ENCODE measurements at places on chromosomes 2 and 18.
A peak's percentile ranks its signal among the peaks of the same experiment; 100 is the strongest.

DNA sequence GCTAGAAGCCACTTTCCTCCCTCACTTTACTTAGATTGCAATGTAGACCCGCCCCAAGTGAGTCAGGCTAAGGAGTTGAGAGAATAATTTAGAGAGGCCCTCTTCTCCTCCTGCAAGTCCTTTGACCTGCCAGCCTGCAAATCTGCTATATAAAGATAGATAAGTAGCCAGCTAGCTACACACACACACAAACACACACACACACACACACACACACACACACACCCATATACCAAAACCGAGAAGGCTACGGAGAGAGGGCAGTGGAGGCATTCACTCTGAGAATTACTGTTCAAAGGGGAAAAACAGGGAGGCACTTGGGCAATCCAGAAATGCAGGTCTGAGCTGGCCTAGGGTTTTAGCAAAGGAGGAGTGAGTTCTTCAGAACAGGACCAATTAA lies 23.0 kb upstream of the SMAD7 start:
- peak; percentile 93 for DNase-seq

- DNase-seq, result no peak
Measured at GRCh38 chr2:46767706-46768105, 147.9 kb downstream of the MCFD2 start.

GRCh38 chr18:36685580-36685979 lies 143.2 kb downstream of the TPGS2 start:
- DNase-seq, result no peak

DNA sequence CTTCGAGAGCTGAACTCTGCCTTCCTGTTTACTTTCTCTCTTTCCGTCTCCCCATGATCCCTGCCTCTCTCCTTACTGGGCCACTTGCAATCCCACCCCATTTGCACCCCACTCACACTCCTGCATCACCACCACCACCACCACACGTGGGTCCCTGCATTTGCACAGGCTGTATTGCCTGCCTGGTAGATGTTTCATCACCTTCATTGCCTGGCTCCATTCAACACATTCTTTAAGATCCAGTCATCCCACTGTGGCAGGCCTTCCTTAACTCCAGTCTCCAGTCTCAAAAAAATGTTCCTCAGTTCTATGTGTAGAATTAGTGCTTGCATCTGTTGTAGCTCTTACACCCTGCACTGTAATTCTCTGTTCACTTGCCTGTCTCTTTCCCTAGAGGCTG lies 13.9 kb downstream of the NOSTRIN start:
- no peak for DNase-seq

DNA sequence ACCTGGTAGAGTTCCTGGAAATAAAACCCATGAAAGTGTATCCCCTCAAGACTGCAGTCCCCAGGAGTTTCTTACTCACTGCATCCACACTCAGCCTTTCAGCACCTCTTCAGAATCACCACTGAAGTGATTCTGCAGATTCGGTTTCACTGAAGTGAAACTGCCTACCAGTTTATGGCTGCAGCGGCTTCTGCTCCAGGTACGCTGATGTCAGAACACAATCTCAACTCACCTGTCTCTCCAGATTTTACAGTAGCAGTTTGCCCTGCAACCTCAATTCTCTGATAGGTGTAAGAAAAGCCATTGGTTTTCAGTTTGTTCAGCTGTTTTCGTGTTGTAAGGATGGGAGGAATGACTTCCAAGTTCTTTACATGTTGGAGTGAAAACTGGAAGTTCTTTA lies 124.8 kb downstream of the TSN start:
- no peak for DNase-seq

DNA sequence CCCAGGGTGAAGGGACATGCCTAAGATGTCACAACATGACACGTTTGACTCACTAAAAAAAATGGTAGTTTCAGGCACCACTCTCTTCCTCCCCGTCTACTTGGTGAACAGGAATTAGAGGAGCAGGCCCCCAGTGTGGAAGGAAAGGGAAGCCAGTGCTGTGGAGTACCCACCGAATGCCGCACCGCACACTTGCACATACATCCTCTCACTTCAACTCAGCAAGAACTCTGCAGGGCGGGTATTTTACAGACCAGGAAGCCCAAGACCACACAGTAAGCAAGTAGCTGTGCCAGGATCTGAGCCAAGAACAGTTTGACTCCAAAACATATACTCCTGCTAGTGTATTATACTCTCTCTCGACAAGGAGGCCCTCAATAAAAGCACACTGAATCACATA lies 69.8 kb downstream of the BCL2 start:
- DNase-seq, result no peak

GRCh38 chr2:134869946-134870736 lies 31.7 kb downstream of the ACMSD start:
- no peak for DNase-seq

DNA sequence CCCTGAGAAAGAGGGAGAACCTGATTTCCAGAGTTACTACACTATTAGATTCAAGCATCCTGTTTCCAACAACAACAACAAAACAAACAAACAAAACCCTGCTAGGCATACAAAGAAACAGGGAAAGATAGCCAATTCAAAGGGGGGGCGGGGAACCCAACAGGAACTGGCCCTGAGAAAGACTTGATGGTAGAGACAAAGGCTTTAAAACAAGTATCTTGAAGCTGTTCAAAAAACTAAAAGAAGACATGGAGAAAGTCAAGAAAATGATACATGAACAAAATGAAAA lies 147.1 kb downstream of the THADA start:
- DNase-seq, result no peak

DNA sequence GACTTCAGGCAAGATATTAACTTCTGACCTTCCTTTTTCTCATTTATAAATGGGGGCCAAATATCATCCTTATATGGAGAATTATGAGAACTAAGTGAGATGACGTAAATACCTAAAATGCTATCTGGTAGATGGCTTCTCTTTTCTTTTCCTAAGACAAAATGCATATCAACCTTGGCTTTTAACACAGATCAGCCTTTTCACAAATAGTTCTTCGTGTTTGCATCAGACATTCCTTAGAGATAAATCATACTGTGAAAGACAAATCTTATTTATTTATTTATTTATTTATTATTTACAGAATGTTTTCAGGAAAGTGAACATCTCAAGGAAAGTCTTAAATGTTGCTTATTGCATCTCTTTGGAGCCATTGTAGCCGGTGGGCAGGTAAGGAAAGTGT lies 62.8 kb downstream of the NBEAL1 start:
- no peak for DNase-seq

DNA sequence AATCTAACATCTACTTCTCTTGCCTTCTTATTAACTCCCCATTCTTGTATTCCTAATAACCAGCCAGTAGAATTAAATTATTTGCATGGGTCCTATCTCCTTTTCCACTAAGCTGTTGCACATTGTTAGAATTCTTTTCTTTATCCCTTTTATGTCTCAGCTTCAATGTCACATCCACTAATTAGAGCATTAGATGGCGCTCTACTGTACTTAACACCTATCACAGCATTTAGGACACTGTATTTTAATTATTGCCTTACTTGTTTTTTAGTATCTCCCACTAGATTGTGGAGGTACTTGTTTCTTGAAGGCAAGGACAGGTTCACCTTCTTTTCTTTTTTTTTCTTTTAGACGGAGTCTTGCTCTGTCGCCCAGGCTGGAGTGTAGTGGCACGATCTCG lies 3.8 kb downstream of the LIPT1 start:
- DNase-seq, result no peak

GRCh38 chr18:51070545-51070944 lies 40.5 kb downstream of the SMAD4 start:
- no peak for DNase-seq

DNA sequence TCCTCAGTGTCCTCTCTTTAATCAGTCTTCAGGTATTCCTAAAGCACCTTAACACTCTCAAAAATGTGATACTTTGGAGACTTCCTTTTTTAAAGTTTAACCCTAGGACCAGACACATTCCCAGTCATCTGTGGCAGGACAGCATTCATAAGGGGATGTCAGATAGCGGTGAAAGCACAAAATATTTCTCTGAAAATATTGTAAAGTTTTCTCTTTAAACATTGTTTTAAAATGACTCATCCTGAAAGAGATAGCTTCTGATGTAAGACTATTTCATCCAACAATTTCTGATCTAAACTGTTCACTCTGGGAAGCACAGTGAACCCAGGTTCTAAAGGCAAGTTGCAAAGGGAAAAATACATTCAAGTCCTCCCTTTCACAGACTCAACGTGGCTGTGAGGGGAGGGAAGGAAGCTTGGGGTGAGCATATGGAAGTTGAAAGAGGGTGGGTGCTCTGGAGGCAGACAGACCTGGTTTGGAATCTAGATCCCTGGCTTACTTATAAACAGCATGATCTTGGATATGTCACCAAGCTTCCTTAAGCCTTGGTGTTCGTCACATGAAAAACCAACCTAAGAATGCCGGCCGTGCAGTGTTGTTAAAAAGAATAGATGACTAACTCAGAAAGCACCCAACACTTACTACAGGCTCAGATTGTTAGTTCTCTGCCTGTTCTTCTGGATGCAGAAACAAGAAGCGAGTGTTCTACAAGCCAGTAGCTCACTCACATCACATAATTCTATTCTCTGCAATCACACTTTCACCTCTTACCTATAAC lies 12.1 kb downstream of the GALNT14 start:
- DNase-seq, result no peak

GRCh38 chr18:2958819-2959298 lies 54.1 kb downstream of the LPIN2 start:
- no peak for DNase-seq

DNA sequence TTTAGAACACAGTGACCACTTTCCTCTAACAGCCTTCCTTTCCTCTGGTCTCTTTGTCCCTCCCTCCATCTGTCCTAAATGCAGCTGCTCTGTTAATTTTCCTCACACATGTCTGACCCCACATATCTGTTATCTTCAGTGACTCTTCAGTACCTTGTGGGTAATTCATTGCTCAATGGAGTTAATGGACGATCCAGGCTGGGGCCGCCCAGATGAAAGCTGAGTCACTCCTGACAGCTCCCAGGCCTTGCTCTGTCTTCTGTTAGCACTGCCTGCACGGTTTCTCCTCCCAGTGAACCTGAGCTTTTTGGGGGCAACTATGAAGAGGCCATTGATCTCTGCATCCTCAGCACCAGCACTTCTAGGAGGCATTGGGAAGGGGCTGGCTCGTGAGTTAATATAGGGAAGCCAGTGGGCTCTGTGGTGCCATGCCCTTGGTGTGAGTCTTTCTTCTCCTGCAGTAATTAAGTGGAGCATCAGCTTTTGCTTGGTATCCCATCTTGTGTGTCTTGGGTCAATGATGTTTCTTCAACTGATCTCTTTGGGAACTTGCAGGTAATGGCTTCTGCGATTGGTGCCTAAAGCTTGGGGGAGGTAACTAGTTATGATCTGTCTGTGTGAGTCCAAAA lies 67.3 kb downstream of the SNORC start:
- DNase-seq, result peak; percentile 46

DNA sequence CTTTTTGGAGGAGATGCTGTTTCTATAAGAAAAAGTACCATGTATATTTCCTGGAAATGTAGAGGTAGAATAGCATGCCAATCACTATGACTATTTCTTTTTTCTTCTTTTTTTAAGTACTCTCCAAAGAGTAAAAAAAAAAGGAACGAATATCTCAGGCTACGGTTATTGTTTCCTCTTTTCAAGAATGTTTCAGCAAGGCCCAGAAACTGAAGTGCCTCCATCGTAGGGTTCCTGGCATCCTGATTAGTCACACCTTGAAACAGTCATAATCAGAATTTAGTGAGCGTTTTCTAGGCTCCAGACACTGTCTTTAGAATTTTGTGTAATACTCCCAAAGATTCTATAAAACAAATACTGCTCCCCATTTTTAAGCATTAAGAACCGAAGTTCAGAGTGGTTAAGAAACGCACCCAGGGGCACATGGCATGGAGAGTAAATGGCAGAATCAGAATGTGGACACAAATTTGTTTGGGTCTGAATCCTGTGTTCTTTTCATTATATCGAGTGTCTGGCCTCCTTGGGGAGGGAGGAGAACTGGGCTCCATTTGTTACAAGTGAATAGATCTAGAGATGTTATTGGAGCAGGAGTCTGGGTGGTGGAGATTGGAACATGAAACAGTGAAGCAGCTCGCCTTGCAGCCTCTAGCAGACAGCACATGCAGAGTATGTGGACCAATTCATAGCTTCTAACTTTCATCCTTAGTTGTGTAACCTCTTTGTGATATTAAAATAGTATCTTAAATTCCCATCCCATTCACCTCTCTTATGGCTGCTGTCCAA lies 26.7 kb downstream of the ZEB2 start:
- no peak for DNase-seq

GRCh38 chr2:176552501-176553135 lies 283.4 kb downstream of the MTX2 start:
- no peak for DNase-seq

- DNase-seq, result no peak
Measured at GRCh38 chr2:25790074-25790790, 88.1 kb downstream of the ASXL2 start.

- peak; percentile 95 for DNase-seq
Measured at GRCh38 chr18:3451183-3451988, 1.4 kb downstream of the TGIF1 start.

- DNase-seq, result no peak
Measured at GRCh38 chr2:240946654-240947053, 40.5 kb downstream of the CROCC2 start.

DNA sequence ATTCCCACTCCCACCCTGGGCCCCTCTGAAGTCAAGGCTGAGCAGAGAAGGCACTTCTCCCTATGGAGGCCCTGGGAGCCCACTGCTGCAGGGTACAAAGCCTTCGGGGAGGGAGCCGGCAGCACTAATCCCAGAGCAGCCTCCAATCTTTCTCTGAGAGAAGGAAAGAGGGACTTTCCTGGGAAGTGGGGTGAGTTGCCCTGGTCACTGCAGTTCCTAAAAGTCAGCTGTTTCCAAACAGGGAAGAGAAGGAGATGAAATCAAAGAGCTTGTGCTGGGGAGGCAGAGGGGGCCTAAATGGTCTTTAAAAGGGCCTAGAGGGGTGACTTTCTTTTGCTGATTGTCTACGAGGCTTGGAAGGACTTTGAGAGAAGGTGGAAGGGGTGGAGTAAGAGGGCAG lies 264.7 kb downstream of the TNS1 start:
- DNase-seq, result no peak

DNA sequence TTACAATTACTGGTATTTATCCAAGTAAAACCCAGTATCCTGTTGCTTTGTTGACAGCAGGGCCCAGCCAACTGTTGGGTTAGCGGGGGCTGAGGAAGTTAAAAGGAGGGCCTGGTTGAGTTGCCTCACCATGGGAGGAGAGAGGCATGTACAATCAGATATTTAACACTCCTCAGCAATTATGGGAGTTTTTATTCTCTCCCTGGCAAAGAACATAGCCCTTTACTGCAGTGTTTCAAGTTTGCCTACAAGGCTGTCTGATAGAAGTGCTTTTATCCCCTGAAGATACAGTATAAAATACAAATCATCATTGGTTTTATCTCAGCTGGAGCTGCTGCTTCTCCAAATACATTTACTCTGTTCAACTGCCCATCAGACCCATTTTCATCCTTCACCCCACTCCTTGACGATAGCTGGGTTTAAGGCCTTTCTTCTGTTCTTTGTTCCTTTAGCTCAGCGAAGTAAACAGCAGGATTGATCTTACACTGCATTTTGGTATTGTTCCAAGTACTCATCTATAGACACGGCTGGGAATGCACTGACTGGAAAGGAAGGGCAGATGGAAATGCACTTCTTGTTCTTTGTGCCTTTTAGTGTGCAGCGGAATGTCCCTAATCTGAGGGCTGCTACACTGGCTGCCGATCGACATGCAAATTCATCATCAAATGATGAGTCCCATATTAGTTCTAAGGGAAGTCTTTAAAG lies 402.5 kb upstream of the SPRED2 start:
- no peak for DNase-seq
